ENCODE measurements at places on chromosomes 3 and 15.

DNA sequence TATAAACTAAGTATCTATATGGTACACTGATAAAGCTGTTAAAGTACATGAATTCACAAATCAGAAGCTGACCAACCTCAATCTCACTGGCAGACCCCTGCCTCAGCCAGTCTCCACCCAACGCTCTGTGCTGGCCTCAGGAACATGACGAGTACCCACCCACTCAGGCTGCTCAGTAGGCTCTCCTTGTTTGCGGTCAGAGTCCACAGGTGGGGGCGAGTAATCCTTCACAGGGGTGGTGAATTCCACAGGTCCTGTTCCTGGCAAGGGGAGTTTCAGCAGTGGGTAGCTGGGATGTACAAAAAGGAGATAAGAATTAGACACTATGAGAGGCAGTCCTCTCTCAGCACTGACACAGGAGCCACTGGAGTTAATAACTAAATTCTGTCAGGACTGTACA, 40.9 kb downstream of the SCAP start:
- DNase-seq, result no peak

DNA sequence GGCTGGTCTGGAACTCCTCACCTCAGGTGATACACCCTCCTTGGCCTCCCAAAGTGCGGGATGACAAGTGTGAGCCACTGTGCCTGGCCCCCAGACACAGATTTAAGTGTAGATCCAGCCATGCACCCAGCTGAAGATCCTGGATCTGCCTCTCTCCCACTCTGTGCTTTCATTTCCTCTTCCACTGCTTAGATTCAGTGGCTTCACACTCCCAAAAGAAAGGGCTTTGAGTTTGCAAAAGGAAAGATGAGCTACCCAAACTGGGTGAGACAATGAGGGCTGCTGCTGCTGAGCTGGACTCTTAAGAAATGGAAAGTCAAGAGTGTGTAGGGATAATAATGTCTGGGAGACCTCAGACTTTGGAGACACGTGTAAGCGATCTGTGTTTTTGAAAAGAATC, 45.5 kb downstream of the ISG20 start:
- DNase-seq, result no peak

DNA sequence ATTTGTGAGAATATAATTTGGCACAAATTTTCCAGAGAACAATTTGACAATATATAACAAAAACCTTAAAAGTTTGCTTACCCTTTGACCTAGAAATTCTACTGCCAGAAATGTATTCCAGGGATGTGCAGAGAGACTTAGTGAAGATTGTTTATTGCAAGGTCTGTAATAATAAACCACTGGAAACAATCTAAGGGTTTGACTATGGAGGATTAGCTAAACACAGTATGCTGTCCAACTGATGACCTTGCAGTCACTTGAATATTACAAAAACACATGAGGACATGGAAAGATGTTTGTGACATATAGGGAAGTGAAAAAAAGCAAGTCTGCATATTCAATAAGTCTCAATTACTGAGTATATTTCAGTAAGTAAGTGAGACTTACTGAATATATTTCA, 48.1 kb upstream of the CDV3 start:
- no peak for DNase-seq

- no peak for DNase-seq
Observed at GRCh38 chr3:41318520-41318919, 119.2 kb downstream of the CTNNB1 start.

DNA sequence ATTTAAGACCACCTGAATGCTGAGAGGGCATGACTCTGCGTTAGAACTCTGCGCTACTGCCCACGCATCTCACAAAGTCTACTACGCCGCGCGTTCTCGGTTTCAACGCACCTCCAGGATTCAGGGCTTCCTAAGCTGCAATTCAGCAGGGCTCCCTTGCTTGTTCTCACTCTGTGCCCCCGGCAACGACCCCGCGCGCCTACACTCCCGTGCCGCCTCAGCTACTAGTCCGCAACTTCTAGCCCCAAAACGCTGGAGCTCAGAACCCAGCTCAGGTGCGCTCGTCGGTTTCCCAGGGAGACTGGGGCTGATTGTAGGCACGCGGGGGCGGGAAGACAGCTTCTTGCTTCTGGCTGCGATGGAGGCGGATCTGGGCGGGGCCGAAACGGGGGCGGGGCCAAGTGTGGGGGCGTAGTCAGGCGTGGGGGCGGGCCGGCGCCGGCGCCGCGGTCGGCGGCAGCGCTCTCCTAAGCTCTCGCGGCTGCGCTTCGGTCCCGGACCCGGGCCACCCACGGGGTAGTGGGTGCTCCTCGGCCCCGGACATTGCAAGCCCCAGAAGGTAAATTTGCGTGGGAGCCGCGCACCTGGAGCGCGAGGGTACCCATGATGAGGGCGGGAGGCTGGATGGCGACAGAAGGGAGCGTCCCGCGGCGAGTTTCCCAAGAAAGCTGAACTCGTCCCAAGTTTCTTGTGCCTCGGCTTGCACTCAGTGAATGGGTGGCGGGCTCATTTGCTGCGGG, at the start of gene ARHGEF26:
TSS of gene ARHGEF26 (plus strand) at position 430 of the 740 bp plus-strand sequence. CDS start 603 bp downstream, outside the sequence.
- peak; percentile 20 for DNase-seq

DNA sequence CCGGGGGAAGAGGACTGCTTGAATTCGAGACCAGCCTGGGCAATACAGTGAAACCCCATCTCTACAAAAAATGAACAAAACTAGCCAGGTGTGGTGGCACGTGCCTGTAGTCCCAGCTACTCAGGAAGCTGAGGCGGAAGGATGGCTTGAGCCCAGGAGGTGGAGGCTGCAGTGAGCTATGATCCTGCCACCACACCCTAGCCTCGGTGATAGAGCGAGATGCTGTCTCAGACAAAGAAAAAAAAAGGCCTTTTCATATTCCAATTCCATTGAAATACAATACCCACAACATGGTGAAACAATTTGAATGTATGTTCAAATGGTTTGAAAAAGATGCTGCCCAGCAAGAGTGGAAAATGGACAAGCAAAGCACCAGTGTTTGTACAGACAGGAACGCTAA, 61.8 kb upstream of the ZNF148 start:
- DNase-seq, result no peak

DNA sequence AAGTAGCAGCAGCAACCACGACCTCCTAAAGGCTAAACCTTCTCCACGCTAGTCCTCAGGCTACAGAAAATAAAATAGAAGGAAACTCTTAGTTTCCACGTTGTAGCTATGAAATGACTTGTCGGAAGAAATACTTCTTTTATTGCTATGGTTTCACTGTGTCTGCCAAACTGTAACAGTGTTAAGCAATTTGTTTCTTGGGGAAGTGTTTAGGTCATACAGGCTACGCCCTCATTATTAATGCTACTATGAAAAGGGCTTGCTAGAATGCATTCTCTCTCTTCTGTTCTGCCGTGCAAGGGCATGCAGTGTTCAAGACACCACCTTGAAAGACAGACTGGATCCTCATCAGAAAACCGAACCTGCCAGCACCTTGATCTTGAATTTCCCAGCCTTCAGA, 462.7 kb downstream of the PLOD2 start:
- no peak for DNase-seq

DNA sequence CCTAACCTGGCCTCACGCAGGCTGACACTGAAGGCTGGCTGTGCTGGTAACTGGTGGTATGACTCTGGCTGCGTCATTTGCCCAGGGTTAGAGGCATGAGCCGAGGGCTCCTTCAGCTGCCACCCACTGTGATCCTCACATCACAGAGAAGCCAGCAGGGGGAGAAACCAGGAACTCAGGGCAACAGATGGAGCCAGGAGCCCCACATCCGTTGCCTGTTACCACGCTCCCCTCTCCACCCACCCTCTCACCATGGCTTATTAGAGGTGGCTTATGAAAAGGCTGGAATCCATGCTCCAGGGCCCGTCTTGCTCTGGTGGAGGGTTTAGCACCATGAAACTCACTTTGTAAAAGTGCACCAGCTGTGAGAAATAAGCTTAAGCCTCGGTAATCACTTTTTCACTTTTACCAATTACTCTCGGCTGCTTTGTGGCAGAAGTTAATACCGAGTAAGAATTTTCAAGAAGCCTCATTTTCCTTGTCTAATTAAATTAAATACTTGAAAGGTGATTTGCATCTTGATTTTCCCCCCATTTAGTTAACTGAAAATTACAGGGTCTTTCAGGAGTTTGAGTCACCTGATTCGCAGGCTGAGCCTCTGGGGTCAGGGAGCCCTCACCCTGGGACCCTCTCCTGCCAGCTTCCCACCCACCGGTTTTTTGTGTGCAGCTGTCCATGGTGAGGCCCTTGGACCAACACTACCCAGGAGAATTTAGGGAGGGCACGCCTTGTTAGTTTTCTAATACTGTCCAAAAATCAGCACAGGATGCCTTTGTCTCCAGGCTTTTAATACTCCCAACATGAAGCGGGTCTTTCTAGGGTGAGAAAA, 60.9 kb downstream of the ASB7 start:
- no peak for DNase-seq

GRCh38 chr15:42371096-42371495, 11.8 kb downstream of the CAPN3 start:
- no peak for DNase-seq

DNA sequence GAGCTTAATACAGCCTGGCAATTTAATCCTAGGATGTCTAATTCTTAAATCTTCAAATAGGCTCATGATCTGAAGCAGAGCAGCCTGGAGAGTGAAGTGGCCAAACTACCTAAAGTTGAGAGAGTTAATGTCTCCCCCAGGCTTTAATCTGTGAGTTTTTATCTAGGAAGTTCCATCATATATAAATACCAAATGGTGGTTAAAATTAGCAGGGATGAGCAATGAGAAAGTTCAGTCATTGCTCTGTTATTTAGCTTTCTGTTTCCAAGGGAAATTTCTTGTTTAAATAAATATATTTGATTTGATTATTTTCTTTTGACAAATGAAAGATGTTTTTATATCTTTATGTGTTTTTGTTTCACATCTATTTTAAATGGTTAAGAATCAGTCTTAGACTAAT, 274.4 kb upstream of the UMPS start:
- DNase-seq, result no peak

DNA sequence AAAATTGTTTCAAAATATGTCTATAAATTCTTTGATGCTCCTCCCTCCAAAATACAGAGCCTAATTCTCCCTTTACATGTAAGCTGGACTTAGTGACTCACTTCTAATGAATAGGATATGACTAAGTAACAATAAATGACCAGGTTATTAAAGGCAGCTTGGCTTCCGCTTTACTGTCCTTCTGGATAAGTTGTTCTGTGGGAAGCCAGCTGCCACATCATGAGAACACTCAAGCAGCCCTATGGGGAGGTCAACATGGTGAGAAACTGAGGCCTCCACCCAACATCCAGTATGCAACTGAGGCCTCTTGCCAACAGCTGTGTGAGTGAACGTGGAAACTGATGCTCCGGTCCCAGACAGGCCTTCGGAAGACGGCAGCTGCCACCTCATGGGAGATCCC, 247.3 kb upstream of the CHRM5 start:
- no peak for DNase-seq

- DNase-seq, result no peak
Observed at GRCh38 chr3:172074586-172074985, 35.2 kb downstream of the FNDC3B start.

DNA sequence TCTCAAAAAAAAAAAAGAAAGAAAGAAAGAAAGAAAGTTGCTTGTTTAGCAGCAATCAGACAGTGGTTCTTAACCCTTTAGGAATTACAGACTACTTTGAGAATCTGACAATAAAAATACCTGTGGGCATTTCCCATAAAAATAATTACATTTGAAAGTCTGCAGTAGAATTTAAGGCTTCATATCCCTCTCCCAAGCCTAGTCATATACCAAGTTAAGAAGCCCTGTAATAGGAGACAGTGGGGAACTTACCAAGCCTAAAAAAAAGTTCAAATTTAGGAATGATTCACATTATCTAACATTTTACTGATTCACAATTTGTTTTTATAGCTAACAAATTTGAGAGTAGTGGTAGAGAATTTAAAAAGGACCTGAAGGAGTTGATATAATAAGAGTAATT, 47.5 kb downstream of the LRRFIP2 start:
- no peak for DNase-seq

DNA sequence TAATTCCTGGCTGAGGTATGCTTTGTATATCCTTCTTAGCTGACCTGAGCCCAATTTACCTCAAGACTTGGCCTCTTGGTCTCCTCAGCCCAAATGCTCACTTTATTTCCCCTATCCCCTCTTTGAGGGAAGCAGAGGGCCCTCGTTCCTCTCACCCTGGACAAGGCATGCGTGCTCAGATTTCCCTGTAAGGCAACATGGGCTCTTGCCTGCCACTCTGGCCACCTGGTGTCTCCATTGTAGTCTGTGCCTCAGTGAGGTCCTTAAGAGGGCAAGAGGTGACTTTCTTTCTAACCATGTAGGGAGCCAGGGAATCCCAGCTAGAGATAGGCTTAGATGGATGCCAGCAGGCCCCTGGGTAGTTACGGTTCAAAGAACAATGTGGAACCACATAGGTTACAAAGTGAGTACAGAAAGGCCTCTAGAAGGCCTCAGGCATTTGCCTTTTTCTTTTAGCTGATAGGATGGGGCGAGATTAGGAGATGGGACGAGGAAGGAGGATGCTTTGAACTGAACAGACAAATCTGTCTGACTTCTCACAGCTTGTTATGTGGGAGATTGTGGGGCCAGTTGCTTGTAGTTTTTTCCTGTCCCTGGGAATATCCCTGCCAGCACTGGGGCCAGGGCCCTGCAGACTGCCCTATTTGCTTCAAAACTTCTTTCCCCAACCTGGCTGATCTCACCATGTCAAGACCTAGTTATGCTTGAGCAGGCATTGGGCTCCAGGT, 1.1 kb upstream of the INTS14 start:
- no peak for DNase-seq

DNA sequence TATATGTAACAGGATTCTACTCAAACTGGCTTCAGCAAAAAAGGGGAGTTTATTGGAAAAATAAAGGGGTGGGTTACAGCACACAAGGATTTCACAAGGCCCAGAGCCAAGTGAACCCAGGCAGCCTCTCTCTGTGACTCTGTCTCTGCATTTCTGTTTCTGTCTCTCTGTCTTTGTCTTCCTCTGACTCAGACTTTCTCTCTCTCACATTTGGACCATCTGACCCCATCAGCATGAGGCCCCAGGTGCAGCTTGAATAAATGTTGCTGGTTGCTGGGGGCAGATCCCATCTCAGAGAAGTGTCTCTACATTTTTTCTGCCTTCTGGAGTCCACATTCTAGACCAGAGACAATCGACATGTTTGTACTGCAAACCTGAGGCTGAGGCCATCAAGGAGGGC, 45.0 kb downstream of the RPLP1 start:
- no peak for DNase-seq

- DNase-seq, result no peak
Observed at GRCh38 chr15:49094923-49095322, 48.7 kb upstream of the SECISBP2L start.

DNA sequence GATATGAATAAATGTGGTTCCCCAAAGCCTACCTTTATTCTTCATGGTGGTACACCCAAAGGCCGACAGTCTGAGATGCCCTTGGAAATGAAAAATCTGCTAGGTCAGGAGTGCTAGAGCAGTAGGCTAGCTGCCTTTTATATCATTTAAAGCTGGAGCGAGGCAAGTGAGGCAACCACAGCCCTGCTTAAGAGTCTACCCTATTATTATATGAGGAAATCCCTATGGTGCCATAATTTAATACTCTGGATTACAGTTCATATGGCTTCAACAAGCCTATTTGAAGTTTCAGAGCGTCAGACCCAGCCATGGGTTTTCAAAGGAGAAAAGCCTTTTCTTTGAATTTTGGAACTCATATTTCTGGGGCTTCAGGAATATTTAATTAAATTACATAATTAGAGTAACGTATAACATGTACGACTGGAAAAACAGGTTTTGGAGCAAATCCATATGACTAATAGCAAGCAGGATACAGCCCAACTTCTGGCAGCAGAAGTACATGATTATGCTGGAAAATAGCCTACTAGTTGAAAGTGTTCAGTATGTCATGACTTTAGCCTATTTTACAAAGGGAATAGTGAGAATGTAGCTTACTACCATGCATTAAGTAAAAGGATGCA, 18.0 kb upstream of the SLTM start:
- DNase-seq, result no peak
